NCI-H460 (cell line): ENCODE measurements at places on chromosomes 13 and 19. TPM values are rescaled to one million over a fixed set of nuclear protein-coding genes. Genes with fewer than 3 reads are reported as not detected.

Gene PCDH8
- total RNA-seq: not detected in 2 replicates

Gene MIR17HG
- total RNA-seq: 9.8 and 13.6 TPM in 2 replicates

DNA sequence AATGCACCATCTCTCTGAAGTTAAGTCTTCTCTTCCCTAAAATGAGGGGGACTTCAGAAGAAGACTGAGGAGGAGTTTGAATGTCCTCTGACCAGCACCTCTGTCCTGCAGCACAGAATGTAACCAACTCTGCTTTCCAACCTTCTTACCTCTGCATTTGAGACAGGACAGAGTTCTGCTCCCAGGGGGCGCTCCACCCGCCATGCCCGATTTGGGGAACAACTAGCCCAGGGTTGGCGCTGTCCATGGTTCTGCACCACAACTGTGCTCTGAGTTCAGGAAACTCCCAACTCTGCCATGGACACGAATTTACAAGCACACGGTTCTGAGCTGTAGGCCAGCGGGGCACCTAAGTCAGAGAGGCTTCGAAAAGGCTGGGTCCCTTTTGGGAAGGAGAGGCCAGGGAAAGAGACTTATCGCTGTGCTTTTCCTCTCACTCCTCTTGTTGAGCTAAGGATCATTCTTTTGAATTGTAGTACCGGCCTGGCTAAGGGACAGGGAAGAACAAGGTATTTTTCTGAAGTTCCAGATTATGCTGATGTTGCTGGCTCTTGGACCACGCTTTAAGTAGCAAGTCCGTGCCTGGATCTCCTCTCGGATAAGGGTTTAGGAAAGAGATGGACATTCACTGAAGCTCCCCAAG, 22.2 kb downstream of the SIGLEC5 start:
- DNase-seq: peak; percentile 65

DNA sequence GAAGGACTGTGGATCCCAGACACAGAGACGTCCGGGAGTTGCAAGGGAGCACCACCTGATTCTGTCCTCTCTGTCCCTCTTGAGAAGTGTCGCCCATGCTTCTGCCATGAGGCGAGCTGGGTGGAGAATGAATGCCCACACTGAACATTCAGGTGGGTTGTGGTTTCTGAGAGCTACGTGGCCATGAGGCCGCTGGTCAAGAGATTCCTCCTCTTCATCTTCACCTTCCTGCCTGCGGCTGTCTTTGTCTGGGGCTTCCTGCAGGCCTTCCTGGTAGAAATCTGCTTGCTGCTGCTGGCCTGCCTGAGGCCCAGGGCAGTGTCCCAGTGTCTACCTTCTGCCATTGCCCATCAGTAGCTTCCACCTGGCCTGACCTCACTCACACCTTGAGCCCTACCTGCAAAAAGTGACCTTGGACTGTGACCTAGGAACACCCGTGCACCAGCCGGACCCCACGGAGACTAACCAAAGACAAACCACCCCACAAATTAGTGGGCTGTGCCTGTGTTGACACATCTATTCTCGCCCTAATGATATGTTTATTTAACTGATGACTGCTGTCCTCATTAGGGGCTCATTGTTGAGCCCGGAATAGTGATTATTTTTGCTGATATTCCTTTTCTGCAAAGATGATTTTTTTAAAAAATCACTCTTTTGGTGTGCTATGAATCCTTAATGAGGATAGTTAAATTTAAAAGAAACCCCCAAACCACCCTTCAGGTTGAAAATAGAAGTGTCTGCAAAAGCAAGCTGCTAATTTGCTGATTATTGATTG, 38.7 kb upstream of the ZNF536 start:
- no peak for DNase-seq

GRCh38 chr19:35222373-35223015, 6.0 kb downstream of the FAM187B start:
- DNase-seq: no peak
